ENCODE measurements at places on chromosomes 4 and X.

DNA sequence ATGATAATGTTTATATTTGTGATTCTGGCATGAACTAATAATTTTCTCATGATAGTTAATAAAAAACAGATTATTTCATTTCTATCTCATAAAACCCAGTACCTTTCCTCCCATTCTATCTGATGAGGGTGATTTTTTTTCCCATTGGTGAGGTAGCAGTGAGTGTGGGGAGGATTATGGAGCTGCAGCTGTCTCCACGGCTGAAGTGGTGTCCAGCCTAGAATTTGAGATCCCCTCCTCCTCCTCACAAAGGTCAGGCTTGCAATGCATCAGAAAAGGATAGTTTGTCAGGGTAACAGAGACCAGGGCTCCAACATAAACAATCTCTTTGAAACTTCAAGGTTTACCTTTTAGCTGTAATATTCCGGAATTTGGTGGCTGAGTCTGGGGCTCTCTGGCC is 60.9 kb downstream of the C4orf51 start:
- DNase-seq = no peak

DNA sequence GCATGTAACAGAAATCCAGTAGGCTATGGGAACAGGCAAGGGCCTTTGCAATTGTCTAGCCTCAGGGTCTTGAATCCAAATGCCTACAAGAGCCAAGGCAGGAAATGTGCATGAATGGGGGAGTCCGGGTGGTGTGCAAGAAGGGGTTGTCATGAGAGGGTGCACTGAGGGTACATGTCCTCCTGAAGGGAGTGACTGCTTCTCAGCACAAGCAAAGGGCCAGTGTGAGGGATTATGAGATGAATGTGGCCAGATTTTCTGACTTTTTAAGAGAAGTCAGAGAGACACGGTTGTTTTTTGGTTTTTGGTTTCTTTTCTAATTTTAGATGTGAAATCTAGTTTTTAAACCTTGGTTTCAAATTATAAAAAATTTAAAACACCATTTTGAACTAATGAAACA is 76.5 kb upstream of the LSM6 start:
- no peak for DNase-seq

- DNase-seq = no peak
Measured at GRCh38 chrX:135009838-135010237, 12.5 kb downstream of the RTL8B start.

GRCh38 chr4:151665785-151666127 is 95.1 kb downstream of the GATB start:
- no peak for DNase-seq

DNA sequence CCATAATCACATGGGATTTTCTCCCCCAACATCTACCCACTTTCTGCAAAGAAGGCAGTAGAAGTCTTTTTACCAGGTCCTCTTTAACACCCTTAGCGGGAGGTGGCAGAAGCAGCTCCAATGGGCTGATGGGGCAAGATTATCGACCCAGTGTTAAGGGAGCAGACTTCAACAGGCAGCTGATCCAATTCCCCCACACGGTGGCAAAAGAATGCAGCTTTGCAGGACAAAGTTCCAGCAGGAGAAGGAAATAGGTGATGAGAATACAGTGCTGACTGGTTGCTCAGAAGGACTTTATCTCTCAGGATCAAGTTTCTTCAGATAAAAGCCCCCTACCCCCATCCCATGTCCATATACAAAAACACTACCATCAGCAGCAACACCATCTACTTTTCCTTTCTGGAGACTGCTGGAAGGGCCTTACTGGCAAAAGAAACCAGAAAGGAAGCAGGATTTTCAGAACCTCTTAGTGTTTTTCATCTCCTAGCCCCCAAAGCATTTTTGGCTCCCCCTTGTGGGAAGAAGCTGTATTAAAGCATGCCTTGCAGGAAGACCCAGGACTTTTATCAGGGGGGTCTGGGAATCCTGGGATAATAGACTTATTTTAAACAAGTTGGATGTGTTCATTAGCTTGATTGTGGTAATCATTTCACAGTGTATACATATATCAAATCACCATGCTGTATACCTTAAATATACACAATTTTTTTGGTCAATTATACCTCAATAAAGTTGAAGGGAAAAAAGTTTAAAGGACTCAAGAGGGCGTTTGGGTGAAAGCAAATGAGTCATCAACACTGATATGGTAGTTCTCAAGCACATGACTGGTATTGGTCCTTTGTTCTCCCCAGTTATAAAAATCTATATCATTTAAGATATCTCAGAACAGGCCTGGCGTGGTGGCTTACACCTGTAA is 146.4 kb downstream of the GPC3 start:
- DNase-seq = peak; percentile 11

DNA sequence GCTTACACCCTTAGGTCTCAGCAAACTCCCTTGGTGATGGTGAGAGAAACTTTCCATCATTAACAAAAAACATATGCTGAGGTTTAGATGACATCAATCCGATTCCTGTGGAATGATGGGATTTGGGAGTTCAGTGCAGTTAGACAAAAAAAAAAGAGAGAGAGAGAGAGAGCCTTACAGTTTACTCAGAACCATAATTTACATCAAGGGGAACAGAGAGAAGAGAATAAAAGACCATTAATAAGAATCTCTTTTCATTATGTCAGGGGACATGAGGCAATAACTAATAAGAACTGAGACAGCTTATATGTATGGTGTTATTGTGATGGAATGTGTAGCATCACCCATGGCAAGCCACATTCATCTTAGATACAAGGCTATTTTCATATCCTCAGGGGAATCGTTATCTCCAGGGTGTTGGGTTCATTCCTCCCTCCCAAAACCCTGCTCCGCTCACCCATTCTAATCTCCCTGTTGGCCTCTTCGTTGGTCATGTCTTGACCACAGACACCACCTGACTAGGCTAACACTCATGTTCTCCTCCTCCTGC is 175.7 kb upstream of the MXRA5 start:
- no peak for DNase-seq

DNA sequence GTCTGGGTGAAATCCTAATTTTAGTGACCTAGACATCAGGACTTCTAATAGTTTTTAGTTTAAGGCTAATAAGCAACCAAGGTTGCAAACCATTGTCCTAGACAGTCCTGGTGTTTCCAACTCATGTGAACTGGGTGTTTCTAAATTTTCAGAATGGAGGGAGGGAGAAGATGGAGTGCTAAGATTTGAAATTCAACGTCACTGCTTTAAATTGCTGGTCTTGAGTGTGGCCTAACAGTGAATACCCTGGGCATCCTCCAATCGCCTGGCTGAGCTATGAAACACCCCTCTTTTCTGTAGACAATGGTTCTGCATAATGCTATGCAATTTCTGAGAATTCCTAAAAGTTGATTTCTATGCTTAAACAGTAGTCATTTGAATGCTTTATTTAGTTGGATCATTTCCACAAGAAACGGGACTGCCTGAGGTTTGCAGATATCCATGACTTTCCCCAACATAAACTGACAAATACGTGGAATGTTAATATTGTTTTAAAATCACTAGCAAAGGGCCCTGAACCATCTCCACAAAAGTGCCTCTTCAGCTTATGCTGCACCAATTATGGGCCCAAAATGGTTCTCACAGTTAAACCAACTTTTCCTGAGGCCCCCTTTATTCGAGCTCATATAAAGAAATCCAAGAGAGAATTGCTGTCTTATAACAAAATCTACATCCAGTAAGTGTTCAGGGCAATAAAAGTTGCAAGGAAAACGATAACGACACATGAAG is 1.1 kb downstream of the FBXL5 start:
- DNase-seq = no peak

GRCh38 chr4:151169223-151169622 is 69.8 kb downstream of the RPS3A start:
- DNase-seq = no peak

- no peak for DNase-seq
Measured at GRCh38 chrX:139967750-139968149, 2.4 kb upstream of the CXorf66 start.

DNA sequence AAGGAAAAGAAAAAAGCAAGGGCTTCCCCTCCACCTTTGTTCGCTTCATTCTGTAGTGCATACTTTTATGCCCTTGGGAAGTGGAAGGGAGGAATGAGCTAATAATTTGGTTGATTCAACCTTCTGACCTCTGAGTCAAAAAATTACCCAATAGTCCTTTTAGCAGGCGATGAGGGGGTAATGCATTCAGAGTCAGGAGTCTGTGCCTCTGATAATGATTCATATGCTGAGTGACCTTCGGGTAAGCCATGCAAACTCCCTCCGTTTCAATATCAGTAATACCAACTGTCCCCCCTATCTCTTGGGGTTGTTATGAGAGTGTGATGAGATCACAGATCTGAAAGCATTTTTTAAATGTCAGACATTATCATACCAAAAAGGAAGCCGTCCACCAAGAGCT is 41.6 kb upstream of the ACSL4 start:
- DNase-seq = no peak

DNA sequence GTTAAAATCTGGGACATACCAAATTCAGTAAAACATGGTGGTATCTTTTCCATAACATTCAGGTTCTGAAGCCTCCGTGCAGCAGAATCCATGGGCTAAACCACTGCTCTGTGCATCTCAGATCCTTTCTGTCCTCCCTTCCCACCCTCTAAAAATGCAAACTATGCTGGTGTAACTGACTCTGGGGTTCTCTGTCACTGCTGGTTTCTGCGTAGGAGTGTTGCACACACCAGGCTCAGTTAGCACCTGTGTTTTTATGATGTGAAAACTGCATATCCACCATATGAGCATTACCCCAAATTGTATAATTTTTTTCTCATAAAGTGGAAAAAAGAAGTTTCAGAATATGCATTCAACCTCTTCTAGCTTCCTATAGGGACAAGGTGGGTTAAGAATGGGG is 22.4 kb upstream of the IL21 start:
- no peak for DNase-seq

GRCh38 chr4:36141186-36141585 is 103.1 kb downstream of the ARAP2 start:
- DNase-seq = no peak

- no peak for DNase-seq
Measured at GRCh38 chr4:18664171-18664570, 642.6 kb upstream of the LCORL start.

- no peak for DNase-seq
Measured at GRCh38 chr4:1408418-1408817, 2.2 kb upstream of the NKX1-1 start.

GRCh38 chr4:189121336-189121735 is 819.3 kb upstream of the FRG1 start:
- DNase-seq = no peak

DNA sequence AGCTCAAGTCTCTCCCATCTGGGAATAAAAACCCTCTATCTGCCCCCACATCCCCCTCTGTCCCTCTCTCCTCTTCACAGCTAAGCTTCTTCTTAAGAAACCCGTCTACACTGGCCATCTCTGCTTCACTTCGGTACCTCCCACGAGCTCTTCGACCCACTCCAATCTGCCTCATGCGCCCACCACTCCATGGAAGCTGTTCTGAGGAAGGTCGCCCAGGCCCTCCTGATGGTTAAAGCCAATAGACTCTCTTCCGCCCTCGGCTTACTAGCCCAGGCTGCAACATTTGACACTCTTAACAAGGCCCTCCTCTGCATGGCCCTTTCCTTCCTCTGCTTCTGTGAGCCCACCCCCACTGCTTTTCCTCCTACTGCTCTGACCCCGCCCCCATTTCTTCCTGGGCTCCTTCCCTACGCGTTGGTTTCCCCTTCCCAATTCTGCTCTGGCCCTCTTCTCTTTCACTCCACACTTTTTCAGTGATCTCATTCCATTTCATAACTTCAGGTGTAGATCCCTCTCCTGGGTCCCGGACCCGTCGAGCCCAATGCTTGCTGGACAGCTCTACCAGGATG is 11.8 kb downstream of the IQSEC2 start:
- DNase-seq = no peak

- no peak for DNase-seq
Measured at GRCh38 chr4:118849867-118850487, 14.1 kb upstream of the SEC24D start.

- DNase-seq = no peak
Measured at GRCh38 chr4:175873707-175874106, 61.6 kb upstream of the GPM6A start.

DNA sequence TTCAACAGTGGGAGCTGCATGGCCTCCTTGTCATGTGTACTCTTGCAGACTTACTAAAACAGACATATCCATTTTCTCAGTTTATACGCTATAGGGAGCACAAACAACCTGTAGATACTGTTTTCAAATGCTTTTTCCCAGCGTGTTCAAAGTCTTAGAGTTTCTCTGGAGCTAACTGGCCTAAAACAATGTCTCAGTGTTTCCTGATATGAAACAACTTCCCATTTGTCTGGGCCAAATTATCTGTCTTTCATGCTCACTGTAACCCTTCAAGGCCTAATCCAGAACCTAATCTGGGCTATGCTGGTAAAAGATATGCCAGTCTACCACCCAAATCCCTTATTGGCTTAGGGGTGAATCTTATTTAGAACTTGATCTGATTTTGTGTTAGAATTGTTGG is 38.8 kb downstream of the RAB40A start:
- no peak for DNase-seq

DNA sequence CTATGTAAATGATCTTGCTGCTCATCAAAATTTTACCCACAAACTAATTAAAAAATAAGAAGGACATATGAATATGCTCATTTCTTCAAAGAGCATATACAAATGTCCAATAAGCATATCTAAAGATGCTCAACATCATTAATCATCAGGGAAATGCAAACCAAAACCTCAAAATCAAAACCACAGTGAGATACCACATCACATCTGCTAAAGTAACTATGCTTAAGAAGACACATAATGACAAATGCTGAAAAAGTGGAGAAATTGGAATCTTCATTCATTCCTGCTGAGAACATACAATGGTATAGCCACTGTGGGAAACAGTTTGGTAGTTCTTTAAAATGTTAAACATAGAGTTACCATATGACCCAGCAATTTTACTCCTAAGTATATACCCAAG is 81.9 kb downstream of the AFF2 start:
- no peak for DNase-seq

- DNase-seq = no peak
Measured at GRCh38 chr4:158906073-158906472, 137.2 kb downstream of the FNIP2 start.

- DNase-seq = no peak
Measured at GRCh38 chr4:46250997-46251396, 127.1 kb upstream of the GABRG1 start.

DNA sequence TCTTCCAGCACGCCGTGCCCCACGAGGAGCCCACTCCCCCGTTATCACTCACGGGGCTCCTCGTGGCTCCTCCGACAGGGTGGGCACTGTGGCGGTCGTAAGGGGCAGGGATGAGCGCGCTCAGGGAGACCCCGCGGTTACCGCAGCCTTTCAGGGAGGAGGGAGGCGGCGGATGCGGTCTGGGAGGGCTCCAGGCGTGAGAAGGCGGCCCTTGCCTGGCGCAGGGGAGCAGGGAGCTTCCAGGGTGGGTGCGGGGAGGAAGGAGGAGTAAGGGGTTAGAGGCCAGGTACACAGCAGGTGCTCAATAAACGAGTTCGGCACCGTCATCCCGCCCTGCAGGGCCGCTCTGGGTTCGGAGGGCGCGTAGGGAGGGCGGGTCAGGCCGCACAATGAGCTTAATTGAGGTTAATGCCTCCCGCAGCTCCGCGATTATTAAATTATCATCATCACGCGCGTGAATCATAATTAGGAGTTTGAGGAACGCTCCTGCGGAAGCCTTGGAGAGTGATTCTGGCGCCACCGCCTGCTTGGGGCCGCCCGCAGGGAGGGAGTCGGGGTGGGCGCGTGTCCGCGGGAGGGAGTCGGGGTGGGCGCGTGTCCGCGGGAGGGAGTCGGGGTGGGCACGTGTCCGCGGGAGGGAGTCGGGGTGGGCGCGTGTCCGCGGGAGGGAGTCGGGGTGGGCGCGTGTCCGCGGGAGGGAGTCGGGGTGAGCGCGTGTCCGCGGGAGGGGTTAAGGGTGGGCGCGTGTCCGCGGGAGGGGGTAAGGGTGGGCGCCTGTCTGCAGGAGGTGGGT is 7.6 kb upstream of the NKX1-1 start:
- no peak for DNase-seq

All from stimulated activated CD4-positive, alpha-beta T cell treated with anti-CD3 and anti-CD28 coated beads, Interleukin-2, amount 100 ng/mL, for 48 hours (primary cell).